ENCODE measurements at places on chromosomes 1 and 21.

GRCh38 chr1:100511058-100511457, 26.9 kb upstream of the GPR88 start:
- DNase-seq, result no peak

DNA sequence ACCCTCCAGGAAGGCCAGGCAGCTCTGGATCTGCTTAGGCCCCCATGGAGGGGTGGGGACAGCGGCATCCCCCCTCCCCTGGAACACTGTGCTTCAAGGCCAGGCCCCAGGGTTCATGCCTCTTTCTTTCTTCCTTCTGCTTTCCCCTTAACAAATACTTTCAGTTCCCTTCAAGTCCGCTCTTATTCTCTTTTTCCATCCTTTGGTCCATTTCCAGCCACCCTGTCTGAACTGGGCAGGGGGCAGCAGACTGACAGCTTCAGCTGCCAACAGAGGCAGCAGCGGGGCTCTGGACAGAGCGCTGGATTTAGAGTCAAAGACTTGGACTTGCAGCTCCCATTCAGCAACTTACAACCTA, 1.1 kb upstream of the CD244 start:
- DNase-seq, result no peak

- DNase-seq, result no peak
These were observed 61.5 kb downstream of the GNG12 start for GRCh38 chr1:67771749-67772148.

DNA sequence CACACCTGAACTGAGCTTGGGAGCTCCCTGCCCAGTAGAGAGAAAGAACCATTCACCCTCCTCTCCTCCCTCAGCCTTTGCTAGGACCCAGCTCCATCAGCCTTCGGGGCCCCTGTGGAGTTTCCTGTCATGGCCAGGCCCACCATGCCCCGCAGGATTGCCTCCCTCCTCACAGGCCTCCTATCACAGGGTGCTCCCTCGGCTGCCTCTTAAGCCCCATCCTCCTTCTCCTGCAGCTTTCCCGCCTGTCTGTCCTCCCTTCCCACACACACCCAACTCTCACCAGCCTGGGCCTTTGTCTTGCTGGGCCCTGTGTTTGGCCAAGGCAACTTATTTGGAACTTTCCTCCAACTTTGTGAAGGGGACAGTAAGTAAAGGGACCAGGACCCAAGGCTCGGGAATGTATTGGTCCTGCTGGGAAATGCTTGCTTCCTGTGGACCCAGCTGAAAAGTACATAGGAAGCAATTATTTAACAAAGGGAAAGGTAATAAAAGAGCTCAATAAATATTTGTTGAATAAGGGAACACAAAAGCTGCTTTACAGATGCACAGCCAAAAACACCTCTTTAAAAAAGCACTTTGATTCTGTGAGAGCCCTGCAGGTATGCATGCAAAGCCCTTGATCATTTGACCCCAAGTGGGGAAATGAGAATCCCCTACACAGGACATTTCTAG, 31.6 kb upstream of the TENT5C start:
- no peak for DNase-seq

DNA sequence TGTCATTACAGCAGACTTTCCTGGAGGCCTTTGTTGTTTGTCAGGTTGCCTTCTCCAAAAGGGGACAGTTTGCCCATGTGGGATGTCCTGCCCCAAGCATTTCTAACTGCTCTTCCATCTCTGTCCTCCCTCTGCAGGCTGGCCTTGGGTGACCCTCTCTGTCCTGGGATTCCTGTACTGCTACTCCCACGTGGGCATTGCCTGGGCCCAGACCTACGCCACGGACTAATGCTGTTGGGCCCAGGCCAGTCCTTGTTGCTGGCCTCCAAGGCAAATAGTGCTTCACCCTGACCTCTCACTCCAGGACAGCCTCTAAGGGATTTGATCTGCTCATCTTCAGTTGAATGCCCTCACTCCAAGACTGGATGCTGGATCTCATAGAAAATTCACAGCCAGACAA, 345.4 kb downstream of the HHAT start:
- DNase-seq, result no peak

Data from CD4-positive, alpha-beta T cell treated with Interleukin-17A for 1 hour (primary cell).